ENCODE measurements at places on chromosomes 1 and 21. TPM values are rescaled to one million over a fixed set of nuclear protein-coding genes. Genes with fewer than 3 reads are reported as not detected.

- no peak overlapping the region for H3K27ac ChIP-seq
- peaks cover 11% of the 10 kb centered on the region for H3K4me1 ChIP-seq
- no peak overlapping the region for H3K4me3 ChIP-seq
- peak; percentile 52 for DNase-seq
Measured at GRCh38 chr1:227192163-227192562, 126.1 kb downstream of the CDC42BPA start.

Gene CD53
- total RNA-seq, result 657 TPM

- no peak overlapping the region for H3K4me3 ChIP-seq
- peaks cover 83% of the 10 kb centered on the region for H3K4me1 ChIP-seq
- no peaks in the 10 kb centered on the region for H3K27me3 ChIP-seq
- DNase-seq, result no peak
- peak overlapping the region; percentile 78 for H3K27ac ChIP-seq
Measured at GRCh38 chr1:156122519-156123355, 8.2 kb downstream of the LMNA start.

DNA sequence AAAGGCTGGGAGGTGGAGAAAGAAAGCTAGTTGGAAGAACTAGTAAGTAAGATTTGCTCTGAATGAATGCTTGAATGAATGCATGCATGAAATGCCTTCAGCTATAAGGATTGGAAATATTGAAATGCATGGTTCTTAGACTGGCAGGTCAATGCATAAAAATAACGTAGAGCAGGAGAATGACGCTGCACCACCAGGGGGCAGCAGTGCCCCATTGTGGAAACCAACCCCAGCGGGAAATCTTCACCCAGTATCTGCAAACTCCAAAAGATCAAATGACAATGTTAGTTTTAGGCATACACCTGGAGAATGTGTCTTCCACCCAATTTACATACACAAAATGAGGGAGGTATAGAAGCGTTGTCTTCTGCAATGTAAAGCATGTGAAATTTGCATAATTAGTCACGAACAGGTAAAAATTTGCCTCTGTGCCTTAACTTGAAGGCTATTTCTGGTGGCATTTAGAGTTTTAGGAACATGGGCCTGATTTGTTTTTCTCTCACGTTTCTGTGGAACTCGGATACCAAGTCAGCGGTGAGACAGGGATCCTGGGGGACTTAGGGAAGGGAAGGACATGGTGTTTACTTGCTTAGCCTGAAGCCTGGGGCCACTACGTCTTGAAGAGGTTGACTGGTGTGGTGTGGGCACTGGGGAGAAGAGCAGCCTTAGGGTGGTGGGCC, 78.6 kb downstream of the HHAT start:
- DNase-seq, result peak; percentile 74
- H3K36me3 ChIP-seq, result no peaks in the 10 kb centered on the region
- no peak overlapping the region for H3K4me3 ChIP-seq
- peaks cover 10% of the 10 kb centered on the region for H3K27me3 ChIP-seq

DNA sequence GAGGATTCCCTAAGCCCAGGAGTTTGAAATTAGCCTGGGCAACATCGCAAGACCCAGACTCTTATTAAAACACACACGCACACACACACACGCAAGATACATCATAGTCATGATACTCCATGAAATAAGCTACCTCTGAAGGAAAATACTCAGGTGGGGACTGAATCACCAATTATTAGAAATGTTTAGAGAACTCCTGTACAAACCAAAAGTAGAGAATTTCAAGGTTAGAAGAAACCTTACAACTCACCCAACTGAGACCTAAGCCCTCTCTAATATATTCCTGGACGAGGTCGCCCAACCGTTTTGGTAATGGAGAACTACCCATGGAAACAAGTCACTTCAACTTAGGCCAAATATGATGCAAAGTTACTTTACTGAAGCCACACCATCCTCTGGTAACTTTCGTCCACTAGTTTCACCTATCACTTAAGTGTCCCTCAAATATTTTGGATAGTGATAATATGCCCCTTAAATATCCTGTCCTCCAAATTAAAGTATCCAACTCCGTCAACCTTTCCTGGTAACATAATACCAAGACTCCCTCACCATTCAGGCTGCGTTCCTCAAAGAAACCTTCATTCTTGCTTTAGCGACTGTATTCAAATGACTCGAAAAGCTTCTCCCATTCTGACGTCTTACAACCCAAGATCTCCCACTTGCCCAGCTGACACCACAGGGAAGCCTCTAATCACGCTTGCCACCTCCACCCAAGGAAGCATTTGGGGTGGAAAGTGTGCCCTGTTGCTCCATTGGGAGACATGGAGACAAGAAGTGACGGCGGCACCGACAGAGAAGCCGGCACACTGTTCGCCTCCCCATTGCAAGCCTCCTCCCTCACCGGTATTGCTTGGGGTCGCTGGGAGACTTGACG, 856 bp downstream of the NRDC start:
- no peak overlapping the region for H3K4me3 ChIP-seq
- H3K4me1 ChIP-seq, result peaks cover 27% of the 10 kb centered on the region
- no peak overlapping the region for H3K27ac ChIP-seq
- DNase-seq, result peak; percentile 25

DNA sequence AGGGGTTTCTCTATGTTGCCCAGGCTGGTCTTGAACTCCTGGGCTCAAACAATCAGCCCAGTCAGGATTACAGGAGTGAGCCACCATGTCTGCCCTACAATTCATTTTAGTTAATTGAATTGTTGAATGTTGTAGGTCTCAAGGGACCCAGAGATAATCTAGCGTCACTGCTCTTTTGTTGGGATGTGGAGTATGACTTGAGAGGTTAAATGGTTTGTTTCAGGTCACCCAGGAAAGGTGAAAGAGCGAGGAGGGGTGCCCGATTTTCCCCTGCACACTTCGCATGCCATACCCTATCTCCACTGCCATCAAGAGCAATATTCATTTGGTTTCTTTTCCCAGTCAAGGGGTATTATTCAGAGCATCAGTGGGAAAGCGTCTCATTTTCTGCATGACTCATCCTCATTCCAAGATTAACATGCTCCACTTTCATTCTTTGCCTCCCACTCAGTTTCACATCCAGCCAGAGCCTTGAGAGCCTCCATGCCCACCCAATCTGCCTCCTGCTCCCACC, 13.1 kb upstream of the SLC30A1 start:
- DNase-seq, result no peak
- H3K4me3 ChIP-seq, result no peak overlapping the region
- H3K4me1 ChIP-seq, result peaks cover under 1% of the 10 kb centered on the region
- peaks cover 17% of the 10 kb centered on the region for H3K27me3 ChIP-seq

Gene C1orf105
- total RNA-seq, result not detected

- DNase-seq, result no peak
- peaks cover 10% of the 10 kb centered on the region for H3K4me1 ChIP-seq
- no peak overlapping the region for H3K4me3 ChIP-seq
- no peaks in the 10 kb centered on the region for H3K36me3 ChIP-seq
Measured at GRCh38 chr1:149888999-149889289, 10.4 kb upstream of the BOLA1 start.

- DNase-seq, result no peak
- no peak overlapping the region for H3K27ac ChIP-seq
- H3K4me1 ChIP-seq, result peaks cover 34% of the 10 kb centered on the region
Measured at GRCh38 chr1:46134660-46135331, 2.4 kb upstream of the PIK3R3 start.

Gene DIO1
- total RNA-seq, result not detected

Gene CNIH3
- total RNA-seq, result 1.9 TPM

Gene TMEM269
- not detected for total RNA-seq

GRCh38 chr1:201268604-201269151, 14.6 kb upstream of the PKP1 start:
- DNase-seq, result no peak
- peaks cover 27% of the 10 kb centered on the region for H3K27me3 ChIP-seq
- no peak overlapping the region for H3K27ac ChIP-seq
- no peaks in the 10 kb centered on the region for H3K4me1 ChIP-seq

Gene POU3F1
- not detected for total RNA-seq

Gene BGLAP
- total RNA-seq, result 2.7 TPM

Gene C1orf115
- total RNA-seq, result 1.2 TPM

- H3K27ac ChIP-seq, result no peak overlapping the region
- peaks cover 43% of the 10 kb centered on the region for H3K36me3 ChIP-seq
- H3K27me3 ChIP-seq, result no peaks in the 10 kb centered on the region
- no peak overlapping the region for H3K4me3 ChIP-seq
- DNase-seq, result no peak
Measured at GRCh38 chr1:174007851-174008250, 14.3 kb downstream of the RC3H1 start.

DNA sequence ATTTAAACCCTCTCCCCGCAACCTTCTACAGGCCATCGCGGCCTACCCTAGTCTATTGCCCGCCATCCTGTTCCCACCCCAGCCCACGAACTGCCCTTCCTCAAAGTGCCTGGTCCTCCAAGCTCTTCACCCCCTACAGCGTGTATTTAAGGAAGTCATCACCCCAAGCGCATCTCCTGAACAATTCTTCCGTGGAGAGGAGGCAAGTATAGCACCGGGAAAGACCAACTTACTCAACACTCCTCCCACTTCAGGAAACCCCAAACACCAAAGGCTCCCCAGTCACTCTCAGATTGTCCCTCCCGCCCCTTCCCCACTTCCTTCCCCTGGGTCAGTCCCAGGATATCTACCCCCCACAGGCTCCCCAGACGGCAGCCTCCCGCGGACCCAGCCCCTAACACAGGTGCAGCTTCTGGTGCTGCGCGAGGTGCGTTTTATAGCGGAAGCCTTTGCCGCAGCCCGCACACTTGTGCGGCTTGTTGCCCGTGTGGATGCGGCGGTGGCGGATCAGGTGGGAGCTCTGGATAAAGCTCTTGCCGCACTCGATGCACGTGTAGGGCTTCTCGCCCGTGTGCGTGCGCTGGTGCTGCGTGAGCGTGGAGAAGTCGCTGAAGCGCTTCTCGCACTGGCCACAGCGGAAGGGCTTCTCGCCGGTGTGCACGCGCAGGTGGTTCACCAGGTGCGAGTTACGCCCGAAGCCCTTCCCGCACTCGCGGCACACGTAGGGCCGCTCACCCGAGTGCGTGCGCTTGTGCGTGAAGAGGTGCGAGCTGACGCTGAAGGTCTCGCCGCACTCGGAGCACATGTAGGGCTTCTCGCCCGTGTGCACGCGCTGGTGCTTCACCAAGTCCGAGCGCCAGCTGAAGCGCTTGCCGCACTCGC, 25.5 kb downstream of the ZNF697 start:
- no peaks in the 10 kb centered on the region for H3K36me3 ChIP-seq
- H3K4me1 ChIP-seq, result no peaks in the 10 kb centered on the region
- H3K27me3 ChIP-seq, result no peaks in the 10 kb centered on the region
- H3K27ac ChIP-seq, result no peak overlapping the region
- H3K4me3 ChIP-seq, result no peak overlapping the region
- no peak for DNase-seq

Gene EBNA1BP2
- total RNA-seq, result 39.8 TPM

Gene MAN1C1
- 24.1 TPM for total RNA-seq

Gene RIMKLA
- 2.9 TPM for total RNA-seq

DNA sequence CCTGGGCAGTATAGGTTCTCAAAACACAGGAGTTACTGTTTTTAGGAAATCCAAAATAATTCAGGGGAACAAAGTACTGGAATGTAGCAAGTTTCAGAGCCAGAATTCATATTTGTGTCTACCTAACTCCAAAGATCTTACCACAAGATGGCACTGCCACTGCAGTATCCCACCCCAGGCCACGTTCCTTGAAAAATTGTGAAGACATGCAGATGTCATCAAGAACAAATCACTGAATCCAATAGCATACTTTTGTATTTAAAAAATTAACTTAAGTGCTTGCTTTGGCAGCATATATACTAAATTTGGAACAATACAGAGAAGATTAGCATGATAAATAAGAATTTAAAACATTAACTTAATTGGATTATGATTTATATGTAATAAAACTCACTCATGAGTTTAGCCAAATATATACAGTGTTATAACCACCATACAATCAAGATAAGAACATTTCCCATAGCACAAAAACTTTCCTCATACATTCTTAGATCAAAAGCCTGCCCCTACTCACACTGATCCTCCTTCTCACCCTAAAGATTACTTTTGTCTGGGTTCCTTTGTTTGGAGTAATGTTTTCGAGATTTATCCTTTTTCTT, 209.9 kb downstream of the FAF1 start:
- peaks cover 4% of the 10 kb centered on the region for H3K36me3 ChIP-seq
- H3K4me3 ChIP-seq, result no peak overlapping the region
- no peak for DNase-seq

GRCh38 chr1:165905853-165906252, 78.4 kb downstream of the UCK2 start:
- H3K4me1 ChIP-seq, result peaks cover 6% of the 10 kb centered on the region
- peak; percentile 33 for DNase-seq
- no peaks in the 10 kb centered on the region for H3K27me3 ChIP-seq
- peaks cover 16% of the 10 kb centered on the region for H3K36me3 ChIP-seq
- H3K4me3 ChIP-seq, result no peak overlapping the region

DNA sequence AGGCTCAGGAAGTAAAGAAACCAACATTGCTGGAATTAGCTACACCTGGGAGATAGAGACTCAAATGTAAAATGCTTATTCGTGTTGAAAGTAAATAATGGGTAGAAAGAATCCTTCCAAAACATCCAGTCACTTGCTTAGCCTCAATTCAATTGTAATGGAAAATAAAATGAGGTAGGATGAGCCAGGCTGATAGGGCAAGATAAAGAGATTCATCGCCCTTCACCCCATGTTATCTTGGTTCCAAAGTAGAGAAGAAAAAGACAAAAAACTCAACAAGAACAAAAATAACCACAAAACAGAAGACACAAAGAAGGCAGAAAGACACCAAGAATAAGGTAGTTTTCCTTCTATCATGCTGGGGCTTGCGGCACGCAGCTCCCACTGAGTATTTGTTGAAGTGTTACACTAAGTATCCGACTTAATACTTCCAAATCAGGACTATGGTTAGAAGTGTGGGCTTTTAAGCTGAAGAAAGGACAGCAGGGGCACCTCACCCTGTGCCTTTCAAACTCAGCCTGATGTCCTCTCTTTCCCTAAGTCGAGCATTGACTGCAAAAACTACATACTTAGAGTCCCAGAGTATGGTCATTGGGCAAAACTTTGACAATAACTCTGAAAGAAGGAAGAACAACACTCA, 202.1 kb downstream of the VAV3 start:
- no peaks in the 10 kb centered on the region for H3K27me3 ChIP-seq
- no peaks in the 10 kb centered on the region for H3K4me1 ChIP-seq
- no peaks in the 10 kb centered on the region for H3K36me3 ChIP-seq
- H3K27ac ChIP-seq, result no peak overlapping the region

DNA sequence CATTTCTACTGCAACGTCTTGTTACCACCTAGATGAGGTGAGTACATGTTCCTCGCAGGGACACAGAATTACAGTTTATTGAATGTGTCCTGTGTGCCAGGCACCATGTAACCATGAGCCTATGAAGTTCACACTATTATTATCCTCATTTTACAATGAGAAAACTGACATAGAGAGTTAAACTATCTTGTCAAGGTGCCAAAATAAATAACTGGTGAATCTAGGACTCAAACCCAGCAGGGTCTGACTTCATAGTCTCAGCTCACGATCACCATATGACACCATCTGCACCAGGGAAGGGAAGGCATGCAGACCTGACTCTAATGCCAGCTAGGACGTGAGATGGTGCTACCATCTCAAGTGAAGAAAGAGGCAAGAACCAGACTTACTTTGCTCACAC, 2.4 kb downstream of the SELE start:
- H3K36me3 ChIP-seq, result no peaks in the 10 kb centered on the region
- no peak overlapping the region for H3K4me3 ChIP-seq
- no peaks in the 10 kb centered on the region for H3K4me1 ChIP-seq
- H3K27ac ChIP-seq, result no peak overlapping the region
- no peak for DNase-seq

- no peaks in the 10 kb centered on the region for H3K36me3 ChIP-seq
- DNase-seq, result no peak
- H3K27me3 ChIP-seq, result no peaks in the 10 kb centered on the region
- no peak overlapping the region for H3K4me3 ChIP-seq
- H3K4me1 ChIP-seq, result no peaks in the 10 kb centered on the region
Measured at GRCh38 chr1:34479731-34480130, 275.1 kb upstream of the GJB5 start.
